Omental fat pad (tissue), 4 donors: ENCODE measurements at places on chromosomes 12 and 14. TPM values are rescaled to one million over a fixed set of nuclear protein-coding genes. Genes with fewer than 3 reads are reported as not detected.

DNA sequence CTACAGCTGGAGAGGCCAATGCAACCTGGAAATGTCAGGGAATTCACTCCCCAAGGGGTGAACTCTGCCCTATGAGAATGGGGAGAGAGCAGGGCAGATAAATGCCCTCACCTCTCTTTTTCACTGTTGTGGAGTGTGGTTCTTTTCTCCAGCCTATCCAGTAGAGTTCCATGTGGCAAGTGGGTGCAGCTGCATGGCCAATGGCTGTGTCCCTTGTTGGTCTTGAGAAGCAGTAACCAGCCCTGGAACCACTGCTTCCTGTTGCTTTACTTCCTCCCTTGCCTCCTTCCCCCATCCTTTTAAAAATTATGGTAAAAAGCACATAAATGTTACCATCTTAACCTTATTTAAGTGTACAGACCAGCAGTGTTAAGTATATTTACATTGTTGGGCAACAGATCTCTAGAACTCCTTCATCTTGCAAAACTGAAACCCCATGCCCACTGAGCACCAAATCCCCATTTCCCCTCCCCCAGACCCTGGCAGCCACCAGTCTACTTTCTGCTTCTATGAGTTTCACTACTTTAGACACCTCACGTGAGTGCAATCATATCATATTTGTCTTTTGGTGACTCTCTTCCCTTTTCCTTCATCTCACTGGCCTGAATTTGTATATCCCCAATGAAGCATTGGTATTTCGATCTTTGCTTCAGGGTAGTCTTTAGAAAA is 77.0 kb upstream of the GRIP1 start:
- DNase-seq = no peak

GRCh38 chr12:131738196-131738595 is 27.3 kb downstream of the SFSWAP start:
- DNase-seq = no peak

- DNase-seq = no peak
Measured at GRCh38 chr12:27344246-27344645, 11.6 kb downstream of the BMAL2 start.

DNA sequence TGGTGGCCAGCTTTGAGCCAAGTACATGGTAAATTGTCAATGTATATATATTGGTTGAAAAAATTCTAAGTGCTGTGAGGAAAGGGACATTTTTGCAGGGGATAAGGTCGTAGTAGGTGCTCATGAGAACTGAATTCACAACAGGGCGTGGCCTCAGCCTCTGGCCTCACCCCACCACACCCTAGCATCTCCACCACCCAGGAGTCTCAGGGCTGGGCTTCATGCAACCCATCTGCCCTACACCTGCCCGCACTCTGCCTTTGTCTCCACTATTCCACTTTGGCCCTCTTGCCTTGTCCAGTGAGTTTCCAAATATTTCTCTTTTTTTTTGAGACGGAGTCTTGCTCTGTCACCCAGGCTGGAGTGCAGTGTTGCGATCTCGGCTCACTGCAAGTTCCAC is 22.1 kb upstream of the AQP2 start:
- DNase-seq = no peak

DNA sequence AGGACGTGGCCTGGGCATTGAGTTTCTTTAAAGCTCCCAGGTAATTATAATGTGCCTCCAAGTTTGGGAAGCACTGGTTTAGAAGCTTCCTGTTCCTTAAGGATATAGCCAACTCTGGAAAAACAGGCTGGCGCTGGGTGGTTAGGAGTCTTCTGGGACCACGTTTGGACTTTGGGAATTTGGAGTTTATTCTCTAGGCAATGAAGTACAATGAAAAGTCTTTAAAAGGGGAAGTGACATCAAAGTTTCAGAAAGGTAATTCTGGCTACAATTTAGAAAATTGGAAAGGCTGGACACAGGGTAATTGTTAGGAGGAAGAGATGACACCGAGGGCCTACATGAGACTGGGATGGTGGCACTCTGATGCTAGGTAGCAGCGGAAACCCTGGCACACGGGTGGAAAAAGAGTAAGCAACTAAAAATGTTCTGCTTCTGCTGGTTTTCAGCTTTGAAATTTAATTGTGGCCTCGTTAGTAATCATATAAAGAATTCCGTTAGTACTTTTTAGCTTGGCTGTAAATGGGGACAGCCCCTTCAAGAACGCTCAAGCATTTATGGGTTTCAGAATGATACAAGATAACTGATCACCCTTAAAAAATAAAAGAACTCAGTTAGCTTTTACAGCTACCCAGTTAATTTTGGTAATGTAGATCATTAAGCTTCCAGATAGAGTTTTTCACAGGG is 12.7 kb upstream of the DCP1B start:
- DNase-seq = no peak

Gene P2RX7
- 7.1 TPM for total RNA-seq

DNA sequence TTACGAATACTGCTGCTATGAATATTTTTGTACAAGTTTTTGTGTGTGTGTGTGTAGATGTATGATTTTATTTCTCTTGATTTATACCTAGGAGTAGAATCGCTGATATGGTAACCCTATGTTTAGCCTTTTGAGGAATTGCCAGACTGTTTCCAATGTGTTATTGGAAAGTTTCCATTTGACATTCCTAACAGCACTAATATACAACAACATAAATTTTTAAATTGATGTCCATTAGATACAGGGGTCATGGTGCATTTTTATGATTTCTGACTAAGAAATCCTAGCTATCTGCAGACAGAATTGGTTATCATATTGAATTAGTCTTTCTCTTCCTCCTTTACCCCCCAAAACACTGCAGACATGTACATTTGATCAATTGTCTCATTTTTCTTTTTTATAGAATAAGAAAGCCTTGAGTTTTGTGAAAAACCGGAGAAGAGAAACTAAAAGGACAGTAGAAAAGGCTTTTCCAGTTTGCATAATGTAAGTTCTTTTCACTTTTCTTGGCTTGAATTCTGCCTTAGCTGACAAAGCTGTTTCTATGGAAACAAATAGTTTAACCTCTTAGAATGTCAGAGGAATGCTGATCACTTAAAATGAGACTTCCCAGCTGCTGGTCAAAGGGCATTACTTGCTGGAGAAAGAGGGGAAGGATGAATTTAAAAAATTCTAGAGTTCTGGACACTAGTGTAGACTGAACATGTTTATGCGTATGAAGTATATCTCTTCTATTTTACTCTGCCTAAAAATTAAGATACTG is 28.2 kb downstream of the PALS1 start:
- no peak for DNase-seq

- DNase-seq = no peak
Measured at GRCh38 chr12:24798335-24798734, 150.6 kb downstream of the BCAT1 start.

Gene KRT7
- total RNA-seq = 100 TPM

- no peak for DNase-seq
Measured at GRCh38 chr12:111194703-111195051, 174.2 kb downstream of the PHETA1 start.

DNA sequence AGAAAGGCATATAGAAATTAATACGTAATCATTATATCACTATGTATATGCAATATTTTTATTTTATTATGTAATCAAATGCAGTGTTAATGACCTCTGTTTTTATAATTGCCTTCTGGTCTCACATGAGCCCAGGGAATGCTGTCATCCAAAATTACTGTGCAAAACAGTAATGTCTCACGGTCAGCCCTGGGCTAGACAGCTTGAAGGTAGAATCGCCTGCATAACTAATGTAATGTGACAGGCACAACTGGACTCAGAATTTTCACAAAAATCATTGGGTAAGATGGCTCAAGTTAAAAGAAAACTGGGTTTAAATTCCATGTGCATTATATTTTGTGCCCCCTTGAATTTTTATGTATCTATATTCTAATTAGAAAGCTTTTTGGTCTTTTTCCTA is 293.3 kb downstream of the PPFIA2 start:
- no peak for DNase-seq

GRCh38 chr12:92533280-92533890 is 169.4 kb upstream of the PLEKHG7 start:
- DNase-seq = no peak
